Gastrocnemius medialis (tissue), 4 donors: ENCODE measurements at places on chromosomes 7 and 10. TPM values are rescaled to one million over a fixed set of nuclear protein-coding genes. Genes with fewer than 3 reads are reported as not detected.
A peak's percentile ranks its signal among the peaks of the same experiment; 100 is the strongest.

Gene HOXA1
- total RNA-seq: not detected

Gene CYP26C1
- total RNA-seq: not detected

Gene PCLO
- total RNA-seq: 0.05 TPM

Gene RAMP3
- total RNA-seq: 9.6 TPM

Gene PTEN
- total RNA-seq: 34.4 TPM

Gene BLNK
- not detected for total RNA-seq

Gene SHH
- not detected for total RNA-seq

Gene ARMH3
- 9.7 TPM for total RNA-seq

DNA sequence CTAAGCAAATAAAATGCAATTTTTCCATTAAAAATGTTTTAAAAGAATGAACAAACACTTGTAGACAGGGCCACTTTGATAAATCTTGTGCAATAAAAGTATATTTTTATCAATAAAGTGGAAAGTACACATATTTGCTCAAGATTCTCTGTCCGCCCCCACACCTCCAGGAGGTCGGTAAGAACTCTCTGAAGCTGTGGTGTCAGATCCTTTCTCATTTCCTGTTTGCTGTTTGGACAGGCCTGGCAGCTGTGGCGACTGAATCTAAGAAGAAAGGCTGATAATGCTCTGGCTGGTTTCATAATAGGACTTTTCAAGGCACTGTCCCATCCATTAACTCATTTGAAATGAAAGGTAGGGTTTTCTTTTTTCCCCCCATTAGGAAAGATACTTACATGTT, 15.3 kb upstream of the ASB4 start:
- DNase-seq: no peak

- no peak for DNase-seq
Measured at GRCh38 chr7:107754642-107755041, 10.7 kb downstream of the CBLL1 start.

DNA sequence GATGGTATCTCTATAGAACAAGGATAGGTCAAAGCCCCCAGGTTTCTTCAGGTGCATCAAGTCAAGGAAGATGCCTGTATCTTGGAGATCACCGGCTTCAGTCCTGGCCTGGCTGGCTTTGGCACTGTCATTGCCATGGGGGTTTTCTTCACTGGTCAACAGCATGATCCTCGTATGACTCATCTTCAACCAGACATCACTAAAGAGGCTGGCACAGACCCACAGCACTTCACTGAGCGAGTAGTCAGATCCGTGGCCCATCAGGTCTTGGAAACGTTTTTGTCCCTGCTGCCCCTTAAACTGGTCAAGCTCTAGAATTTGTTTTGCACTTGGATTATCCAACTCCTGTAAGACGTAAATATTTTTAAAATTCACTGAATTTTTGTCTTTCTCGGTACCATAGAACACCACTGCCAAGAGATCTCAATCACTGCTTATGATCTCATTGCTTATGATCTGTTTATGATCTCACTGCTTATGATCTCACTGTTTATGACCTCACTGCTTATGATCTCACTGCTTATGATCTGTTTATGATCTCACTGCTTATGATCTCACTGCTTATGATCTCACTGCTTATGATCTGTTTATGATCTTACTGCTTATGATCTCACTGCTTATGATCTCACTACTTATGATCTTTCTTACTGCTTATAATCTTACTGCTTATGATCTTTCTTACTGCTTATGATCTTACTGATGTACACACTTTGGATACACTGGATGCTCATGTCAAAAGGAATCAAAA, 135.2 kb downstream of the CYP26A1 start:
- no peak for DNase-seq

DNA sequence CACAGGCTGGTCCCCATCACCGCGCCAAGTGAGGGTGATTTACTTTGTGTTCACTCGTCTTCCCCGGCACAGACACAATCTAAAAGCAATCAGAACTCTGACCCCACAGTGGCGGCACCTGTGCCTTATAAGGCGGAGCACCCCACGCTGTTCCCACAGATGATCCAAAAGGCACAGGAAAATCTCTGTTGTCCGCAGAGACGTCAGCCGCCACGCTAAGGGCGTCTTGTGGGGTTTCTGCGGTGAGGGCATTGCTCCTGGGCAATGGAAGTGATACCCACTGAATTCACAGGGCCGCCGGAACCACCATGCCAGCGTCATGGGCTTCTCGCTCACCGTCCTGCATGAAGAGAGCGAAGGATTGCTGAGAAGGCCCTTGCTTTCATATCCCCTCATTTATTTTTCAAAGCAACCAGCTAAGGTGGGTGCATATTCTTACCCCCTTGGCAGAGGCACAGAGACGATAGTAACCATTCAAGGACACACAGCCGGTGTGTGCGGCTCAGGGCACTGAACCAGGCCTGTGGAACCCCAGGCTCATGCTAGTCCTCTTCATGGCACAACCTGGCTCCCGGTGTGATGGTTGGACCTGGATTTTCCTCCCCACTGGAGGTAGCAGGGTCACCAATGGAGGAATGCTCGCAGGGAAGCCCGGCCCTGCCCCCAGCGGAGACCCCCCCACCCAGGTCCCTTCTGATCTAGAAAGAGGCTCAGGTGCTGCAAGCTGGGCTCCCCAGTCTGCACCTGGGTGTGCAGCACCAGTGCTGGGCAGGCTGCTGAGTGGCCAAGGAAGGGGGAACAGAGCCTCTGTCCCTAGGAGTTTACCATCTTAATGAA, 279.0 kb downstream of the TCERG1L start:
- DNase-seq: no peak

GRCh38 chr10:15106352-15107013, 9.3 kb downstream of the RPP38 start:
- DNase-seq: peak; percentile 38

DNA sequence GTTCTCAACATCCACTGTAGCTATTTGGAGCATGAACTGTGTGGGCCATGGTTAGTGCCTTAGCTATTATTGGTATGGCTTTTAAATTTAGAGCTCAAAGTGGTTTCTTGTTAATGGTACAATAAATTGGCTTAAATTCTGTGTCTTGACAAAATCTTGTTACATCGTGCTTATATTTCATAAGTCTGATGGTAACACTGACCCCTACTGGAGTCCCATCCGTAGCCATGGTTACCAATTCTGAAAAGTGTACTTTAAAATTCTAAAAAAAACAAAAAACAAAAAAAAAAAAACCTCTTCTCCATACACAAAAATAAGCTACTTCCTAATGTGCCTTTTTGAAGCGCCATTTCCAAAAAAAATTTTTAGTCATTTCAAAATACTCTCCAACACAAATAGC, 6.4 kb upstream of the RPP30 start:
- DNase-seq: no peak

DNA sequence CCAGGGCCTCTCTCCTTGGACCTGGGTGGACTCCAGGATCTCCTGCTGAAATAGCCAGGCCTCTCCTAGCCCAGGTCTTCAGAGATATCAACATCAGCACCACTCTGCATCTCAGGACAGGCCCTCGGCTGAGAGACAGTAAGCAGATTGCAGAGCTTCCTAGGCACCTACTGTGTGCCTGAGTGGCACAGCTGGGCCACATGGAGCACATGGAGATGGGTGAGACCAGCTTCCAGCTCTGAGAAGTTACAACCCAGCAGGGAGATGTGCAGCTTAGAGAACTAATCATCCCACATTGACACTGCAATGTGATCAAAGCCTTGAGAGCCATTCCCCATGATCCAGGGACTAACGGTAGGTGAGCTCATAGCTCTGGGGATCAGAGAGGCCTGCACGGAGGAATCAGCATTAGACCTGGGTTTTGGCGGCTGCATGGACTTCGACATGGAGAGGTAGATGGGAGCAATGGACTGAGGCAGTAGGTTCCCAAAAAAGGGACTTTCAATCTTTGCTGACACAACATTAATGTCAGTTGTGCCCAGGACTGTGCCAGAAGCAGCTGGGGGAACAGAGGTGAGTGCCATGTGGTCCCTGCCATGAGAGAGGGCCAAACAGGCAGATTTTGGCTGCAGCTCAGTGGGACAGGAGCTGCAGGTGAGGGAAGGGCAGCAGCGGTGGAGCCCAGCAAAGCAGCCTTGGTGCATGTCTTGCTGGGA, 76.0 kb upstream of the LEP start:
- no peak for DNase-seq

- DNase-seq: no peak
Measured at GRCh38 chr7:14717816-14718215, 184.7 kb downstream of the DGKB start.

DNA sequence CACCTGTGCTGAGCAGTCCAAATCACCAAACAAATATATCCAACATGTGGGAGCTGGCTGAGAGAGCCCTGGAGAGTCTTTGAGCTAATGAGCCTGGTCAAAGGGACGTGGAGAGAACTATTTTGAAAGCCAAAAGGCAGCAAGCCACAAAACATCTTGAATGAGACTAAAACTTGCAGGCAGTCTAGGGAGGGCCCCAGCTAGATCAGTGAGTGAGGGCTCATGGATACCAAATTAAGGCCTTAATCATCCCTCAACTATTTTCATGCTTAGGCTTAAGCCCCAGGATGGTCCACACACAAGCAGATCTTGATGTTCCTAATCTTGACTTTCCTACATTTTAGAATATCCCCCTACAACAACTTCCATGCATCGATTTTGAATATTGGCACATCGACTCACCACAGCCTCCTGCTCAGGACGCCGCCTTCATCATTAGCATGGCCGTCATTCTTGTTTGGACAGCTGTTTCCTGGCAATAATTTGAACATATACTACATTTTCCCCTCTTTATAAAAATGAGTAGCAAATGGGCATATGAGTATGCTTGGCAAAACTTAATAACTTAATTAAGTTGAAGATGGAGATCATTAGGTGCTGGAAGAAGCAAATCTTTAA, 86.9 kb upstream of the ADAM12 start:
- no peak for DNase-seq

GRCh38 chr7:4556868-4557793, 125.0 kb upstream of the FOXK1 start:
- DNase-seq: no peak

DNA sequence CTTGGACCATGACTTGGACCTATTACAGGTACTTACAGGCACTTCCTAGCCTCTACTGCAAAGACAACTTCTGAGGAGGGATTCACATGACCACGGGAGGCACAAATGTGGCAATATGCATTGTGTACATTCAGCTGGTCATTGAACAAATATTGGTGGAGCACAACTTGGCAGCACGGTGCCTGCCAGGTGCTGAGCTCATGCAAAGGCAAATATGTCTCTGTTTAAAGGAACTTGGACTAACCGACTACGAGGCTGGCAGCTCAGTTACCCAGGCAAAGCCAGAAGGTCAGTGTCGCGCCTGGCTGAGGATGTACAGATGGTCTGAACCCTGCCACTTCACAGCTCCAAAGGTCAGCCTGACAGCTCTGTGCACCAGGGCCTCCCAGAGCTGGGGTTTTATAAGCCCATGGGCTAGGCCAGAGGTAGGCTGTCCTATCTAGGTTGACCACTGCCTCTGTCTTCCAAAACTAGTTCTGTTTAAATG, 6.1 kb downstream of the DENND11 start:
- DNase-seq: no peak
